ENCODE measurements at places on chromosomes 5 and 9.
A peak's percentile ranks its signal among the peaks of the same experiment; 100 is the strongest.

GRCh38 chr9:35071814-35072460, 488 bp downstream of the VCP start:
- peak; percentile 90 for DNase-seq

GRCh38 chr5:58094031-58094430, 365.9 kb downstream of the PLK2 start:
- DNase-seq: no peak

- no peak for DNase-seq
Measured at GRCh38 chr5:180291234-180291940, 496 bp downstream of the MAPK9 start.

DNA sequence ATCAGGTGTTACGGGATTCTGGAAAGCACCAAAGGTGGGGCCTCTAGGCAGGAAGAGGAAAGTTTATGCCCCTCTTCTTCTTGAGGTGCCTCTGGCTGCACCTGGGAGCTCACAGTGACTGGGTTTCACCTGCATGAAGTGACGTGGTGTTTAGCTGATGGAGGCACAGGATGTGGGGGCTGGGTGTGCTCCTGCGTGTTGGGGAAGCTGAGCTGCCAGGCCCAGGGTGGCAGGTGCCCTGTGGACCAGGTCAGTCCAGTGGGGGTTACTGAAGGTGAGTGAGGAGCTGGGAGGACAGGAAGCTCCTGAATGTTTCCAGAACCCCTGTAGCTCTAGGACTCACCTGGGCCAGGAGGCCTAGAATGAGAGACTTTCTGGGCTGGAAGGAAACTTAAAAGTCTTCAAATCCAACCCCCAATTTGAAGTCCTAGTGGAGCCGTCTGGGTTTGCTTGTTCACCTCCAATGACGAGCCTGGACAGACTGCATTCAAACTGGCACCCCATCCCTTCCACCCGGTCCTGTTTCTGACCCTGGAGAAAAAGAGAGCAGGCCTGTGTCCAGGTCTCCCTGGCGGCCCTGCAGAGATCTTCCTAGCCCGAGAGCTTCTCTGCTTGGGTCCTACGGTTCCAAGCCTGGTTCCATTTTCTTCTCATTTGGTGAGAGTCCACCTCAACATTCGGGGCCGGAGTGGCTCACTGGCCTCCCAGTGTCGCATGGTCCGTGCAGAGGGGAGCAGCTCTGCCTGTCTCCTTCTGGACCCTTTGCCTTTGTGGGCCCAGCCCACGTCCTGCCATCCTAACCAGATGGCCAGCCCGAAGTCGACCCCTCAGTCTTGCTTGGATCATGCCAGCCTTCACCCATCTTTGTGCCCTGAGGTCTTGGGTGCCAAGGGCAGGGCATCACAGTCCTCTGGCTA, 22.3 kb downstream of the TRAF1 start:
- DNase-seq: no peak

DNA sequence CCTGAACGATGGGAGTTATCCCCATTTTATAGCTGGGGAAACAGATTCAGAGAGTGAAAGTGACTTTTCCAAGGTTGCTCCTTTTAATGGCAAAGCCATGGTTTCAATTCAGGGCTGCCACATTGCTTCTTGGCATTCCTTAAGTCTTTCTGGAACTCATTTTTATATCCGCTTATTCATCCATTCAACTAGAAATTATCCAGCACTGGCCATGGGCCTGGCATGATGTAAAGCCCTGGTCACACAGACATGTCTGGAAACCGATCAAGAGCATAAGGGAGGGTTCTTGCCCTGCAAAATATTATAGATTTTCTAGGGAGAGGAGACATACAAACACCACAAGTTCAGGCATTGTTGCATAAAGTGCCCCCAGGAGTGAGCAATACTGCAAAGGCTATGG, 43.0 kb upstream of the COL15A1 start:
- DNase-seq: no peak

- DNase-seq: peak; percentile 65
Measured at GRCh38 chr5:50666261-50667022, at the start of gene PARP8. Gene PARP8 (plus strand): TSS chr5:50666637. CDS start chr5:50667096, 459 bp downstream.

- DNase-seq: no peak
Measured at GRCh38 chr5:66839636-66840185, 243.5 kb downstream of the MAST4 start.

All from AG08396 (cell line).